RWPE2 (cell line): ENCODE measurements at places on chromosomes 13 and 19.

DNA sequence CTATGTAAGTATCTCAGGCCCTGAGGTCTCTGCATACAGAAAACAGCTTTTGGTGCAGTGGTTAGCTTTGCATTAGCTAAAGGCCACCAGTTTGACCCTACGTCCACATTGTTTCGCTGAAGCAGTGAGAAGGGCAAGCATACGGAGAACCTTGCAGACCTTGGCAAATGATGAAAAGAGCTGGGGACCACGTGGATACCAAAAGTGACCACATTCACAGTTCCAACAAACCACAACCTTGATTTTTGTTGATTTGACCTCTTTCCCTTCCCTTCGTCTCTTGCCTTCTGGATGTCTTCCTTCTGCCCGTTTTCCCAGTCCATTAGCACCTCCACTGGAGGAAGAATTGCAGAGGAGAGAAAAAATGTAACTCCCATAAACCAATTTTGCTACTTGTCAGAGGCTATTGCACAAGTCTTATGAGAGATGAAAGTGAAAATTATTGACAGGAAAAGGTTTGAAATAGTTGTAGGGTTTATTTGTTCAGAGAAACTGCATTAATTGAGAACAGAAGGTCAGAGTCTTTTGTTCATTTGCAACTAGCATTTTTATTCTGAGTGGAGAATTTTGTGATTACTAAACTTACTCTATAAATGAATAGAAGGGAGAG, 293.9 kb upstream of the HTR2A start:
- no peak for DNase-seq

GRCh38 chr19:16386619-16387240, 62.1 kb downstream of the KLF2 start:
- no peak for DNase-seq

DNA sequence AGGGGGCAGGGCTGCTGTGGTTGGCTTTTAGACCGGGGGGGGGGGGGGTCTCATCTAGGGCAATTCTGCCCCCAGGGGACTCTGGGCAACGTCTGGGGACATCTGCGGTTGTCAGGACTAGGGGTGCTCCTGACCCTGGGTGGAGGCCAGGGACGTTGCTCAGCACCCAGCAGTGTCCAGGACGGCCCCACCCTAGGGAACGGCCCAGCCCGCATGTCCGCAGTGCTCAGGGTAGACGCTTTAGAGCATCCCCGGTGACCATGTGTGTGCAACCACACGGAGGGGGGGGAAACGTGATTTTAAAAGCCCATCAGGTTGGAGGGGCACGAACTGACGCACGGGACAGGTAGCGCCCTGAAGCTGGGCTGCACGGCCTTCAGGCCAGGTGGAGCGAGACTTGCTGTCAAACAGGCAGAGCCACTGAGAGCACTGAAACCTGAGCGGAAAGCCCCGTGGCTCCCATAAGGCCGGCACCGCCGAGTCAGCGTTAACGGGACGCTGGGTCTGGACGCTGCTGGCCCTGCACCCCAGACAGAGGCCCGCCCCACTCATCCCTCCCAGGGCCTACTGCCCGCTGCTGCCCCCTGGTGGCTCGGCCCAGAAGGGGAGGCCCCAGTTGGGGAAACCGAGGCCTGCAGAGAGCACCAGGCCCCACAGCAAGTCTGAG, 8.3 kb downstream of the CACTIN start:
- DNase-seq, result peak; percentile 34

DNA sequence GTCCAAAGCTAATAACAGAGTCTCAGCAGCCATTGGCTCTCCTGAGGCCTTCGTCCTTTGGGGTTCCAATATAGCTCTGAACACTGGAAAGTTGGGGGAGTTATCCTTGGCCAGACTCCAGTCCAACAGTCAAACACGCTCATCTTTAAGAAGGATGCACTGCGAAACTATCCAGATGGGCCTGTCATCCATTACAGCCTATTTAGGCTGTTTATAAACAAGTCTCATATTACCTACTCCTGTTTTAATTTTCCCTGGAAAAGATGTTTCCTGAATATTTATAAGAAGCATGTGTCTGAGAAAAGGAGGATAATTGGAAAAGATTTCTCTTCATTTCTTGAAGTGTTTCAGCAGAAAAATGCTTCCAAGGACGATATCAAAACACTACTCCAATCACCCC, 170.7 kb downstream of the DCT start:
- no peak for DNase-seq

- DNase-seq, result no peak
Measured at GRCh38 chr19:12777217-12778016, 2.1 kb upstream of the HOOK2 start.

- no peak for DNase-seq
Measured at GRCh38 chr19:37243206-37243632, 25.2 kb downstream of the ZNF383 start.

DNA sequence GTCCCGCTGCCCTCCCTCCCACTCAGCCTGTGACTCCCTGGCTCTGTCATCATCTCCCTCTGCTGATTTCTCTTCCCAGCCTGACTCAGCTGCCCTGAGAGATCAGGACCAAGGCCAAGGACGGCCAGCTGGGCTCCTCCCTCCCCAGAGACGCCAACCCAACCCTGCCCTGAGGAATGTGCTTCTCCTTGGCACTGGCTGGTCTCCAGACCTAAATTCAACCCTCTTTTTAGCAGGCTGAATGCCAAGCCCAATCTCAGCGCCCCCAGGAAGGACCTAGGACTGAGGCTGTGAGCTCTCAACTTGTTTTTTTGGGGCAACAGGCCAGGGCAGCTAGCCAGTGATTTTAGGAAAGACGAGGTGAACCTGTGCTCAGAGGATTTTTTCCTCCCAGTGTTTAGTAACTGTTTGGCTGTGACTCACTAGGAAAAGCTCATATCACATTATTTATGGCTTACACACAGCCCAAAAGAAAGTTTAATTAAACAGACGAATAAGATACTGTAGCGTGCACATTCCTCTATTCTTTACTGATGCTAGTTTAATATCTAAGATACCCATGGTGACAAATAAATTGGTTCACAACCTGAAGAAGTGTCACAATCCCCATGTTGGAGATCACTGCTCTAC, 7.4 kb upstream of the IGFL1 start:
- peak; percentile 93 for DNase-seq

- DNase-seq, result no peak
Measured at GRCh38 chr13:42101821-42102585, 53.6 kb downstream of the DGKH start.

DNA sequence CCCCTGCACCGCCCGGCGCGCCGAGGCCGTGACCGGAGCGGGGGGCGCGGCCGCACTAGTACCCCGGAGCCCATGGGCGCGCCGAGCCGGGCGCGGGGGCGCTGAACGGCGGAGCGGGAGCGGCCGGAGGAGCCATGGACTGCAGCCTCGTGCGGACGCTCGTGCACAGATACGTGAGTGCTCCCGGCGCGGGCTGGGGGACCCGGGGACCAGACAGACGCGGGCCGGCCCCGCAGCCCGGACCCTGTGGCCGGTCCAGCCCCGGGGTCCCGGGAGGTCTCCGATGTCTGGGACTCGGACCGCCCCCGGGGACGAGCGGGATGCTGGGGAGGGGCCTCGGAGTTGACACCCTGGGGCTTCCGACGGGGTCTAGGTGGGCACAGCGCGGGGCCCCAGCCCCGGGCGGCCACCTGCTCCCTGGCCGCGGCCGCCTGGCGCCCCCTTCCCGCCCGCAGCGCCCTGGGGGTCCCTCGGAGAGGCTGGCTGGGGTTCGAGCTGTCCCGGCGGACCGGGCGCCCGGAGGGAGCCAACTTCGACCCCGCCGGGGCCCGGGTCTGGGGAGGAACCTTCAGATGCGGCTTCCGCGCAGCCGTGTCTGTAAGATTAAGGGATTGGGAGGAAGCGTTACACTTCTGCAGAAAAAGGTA, 568 bp downstream of the ATP11A start:
- DNase-seq, result no peak

DNA sequence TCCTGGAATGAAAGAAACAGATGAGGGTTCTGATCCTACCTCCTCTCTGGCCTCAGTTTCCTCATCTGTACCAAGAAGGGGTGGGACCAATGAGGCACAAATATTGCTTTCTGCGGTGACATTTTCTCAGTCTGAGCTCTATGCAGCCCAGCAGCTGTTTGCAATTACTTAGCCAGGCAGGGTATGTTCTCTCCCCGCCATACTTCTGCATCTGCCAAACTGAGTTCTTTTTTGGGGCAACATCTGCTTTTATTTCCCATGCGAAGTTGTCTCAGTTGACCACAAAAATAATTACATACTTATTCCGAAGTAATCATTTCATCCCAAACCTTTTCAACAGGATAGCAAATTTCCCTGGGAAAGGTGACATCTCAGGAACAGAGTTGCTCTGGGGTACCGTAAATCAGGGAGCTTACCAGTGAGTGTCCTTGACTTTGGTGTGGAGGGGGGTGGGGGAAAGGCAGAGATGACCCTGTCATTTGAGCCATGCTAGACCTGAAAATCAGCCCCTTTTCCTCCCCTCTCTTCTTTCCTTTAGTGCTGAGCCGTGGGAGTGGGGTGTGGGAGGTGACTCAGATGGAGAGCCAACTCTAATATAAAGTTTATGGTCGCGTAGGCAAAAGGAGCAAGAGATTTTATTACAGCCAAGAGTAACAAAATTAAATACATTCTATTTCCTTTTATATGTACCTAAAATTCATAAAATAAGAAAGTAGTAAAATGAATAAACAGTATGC, 165.7 kb upstream of the KL start:
- DNase-seq, result no peak

GRCh38 chr19:9538183-9539058, at the start of gene ZNF426:
Gene ZNF426 (minus strand): TSS chr19:9538645. CDS start chr19:9536232, 2,413 bp downstream.
- DNase-seq, result peak; percentile 79

- DNase-seq, result no peak
Measured at GRCh38 chr13:20717581-20718542, 14.4 kb downstream of the IL17D start.

DNA sequence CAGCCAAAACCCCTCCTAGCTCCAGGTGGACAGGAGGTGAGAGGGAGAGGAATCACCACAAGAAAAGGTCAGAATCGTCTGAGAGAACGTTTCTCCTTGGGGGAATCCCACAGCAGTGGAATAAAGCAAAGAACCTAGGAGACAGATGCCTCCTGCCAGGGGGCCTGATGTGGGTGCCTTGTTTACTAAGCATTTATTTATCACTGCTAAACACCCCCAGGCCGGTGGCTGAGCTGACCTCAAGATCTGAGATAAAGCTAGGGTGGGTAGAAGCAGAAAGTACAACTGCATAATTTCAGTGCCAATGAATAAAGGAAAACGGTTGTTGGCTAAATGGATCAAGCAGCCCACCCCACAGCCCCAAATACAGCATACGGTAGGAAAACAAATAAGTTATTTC, 33.9 kb upstream of the ATP11A start:
- no peak for DNase-seq

DNA sequence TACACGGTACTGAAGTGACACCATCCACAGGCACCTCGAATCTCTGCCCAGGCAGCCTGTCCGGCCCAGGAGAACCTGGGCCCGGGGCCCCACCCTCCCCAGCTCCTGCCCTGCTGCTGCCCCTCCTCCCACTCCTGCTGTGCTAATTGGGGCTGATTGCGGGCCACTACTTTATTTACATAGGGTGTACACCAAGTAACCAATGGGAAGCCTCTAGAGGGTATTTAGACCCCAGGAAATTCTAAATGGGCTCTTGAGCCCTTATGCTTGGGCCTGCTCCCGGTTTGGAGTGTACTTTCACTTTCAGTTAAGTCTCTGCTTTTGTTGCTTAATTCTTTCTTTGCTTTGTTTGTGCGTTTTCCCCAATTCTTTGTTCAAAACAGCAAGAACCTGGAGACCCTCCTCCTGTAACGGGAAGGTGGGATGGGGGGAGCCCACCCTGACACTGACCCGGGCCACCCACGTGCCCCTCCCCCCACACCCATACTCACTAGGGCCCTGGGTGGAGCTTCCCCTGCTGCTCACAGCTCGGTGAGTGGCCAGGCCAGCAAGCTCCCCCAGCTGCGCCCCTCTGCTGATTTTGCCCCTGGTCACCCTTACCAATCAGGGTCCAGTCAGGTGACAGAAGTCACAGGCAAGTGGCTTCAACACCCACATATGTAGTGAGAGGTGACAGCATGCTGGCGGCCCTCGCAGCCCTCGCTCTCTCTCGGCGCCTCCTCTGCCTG, 9.4 kb downstream of the SCGB2B2 start:
- DNase-seq, result no peak

- DNase-seq, result no peak
Measured at GRCh38 chr19:54421169-54421516, 5.9 kb downstream of the TTYH1 start.

DNA sequence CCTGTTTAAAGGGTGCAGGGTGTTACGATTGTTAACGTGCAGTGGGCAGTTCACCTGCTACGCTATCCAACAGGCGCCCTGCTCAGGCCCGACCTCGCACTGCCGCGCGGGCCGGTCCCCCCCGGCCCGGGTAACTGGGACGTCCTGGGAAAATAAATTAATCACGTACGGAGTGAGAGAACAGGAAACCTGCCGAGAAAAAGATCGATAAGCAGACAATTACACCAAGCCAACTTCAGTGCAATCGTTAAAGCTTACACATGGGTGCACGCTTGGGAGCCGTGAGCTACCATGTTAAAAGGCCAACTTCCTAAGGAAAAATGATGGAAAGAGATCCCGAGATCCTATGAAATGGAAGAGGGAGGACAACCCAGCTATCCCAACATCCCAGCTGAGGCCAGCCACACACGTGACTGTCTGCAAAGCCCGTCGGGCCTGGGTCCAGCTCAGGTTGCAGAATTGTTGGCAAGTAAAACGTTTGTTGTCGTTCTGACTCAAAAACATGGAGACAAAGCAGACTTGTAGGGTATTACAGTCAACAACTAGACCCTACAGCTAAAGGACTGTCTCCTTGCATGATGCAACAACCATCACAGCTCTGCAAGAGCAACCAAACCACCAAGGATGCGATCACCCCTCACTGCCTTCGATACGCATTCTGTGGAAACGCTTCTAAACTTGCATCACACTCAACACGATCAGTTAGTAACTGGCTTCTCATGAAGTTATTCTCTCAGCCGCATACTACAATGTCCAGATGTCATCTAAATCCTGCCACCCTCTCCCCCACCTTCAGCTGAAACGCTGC, 741 bp upstream of the TUBGCP3 start:
- DNase-seq, result no peak

DNA sequence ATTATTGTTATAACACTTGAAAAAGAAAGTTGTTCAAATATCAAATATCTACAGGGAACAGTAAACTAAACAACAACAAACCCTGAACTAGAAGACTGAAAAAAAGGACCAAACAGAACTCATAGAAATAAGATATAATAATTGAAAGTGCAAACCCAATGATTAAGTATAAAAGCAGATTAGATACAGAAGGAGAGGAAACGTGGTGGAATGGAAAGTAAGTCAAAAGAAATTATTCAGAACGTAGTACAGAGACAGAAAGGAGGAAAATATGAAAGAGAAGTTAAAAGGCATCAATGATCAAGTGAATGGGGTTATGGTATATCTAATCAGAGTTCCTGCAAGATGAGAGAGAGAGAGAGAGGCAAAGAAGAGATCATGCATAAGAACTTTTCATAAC, 174.2 kb upstream of the DACH1 start:
- no peak for DNase-seq

GRCh38 chr19:58395220-58395978, at the start of gene RNF225:
Gene RNF225 (plus strand): TSS chr19:58395656. CDS start chr19:58396090, 434 bp downstream.
- peak; percentile 83 for DNase-seq

- DNase-seq, result no peak
Measured at GRCh38 chr13:104586051-104586746, 1520.0 kb upstream of the SLC10A2 start.

GRCh38 chr19:31316201-31316951, 32.9 kb downstream of the TSHZ3 start:
- DNase-seq, result no peak

- DNase-seq, result no peak
Measured at GRCh38 chr19:44684892-44685863, 13.8 kb upstream of the CEACAM16 start.
